ENCODE measurements at places on chromosomes 3 and 15.

GRCh38 chr15:50996641-50997040 is 88.2 kb downstream of the AP4E1 start:
- no peak for DNase-seq

GRCh38 chr3:8595695-8596115 is 48.9 kb downstream of the SSUH2 start:
- no peak for DNase-seq

DNA sequence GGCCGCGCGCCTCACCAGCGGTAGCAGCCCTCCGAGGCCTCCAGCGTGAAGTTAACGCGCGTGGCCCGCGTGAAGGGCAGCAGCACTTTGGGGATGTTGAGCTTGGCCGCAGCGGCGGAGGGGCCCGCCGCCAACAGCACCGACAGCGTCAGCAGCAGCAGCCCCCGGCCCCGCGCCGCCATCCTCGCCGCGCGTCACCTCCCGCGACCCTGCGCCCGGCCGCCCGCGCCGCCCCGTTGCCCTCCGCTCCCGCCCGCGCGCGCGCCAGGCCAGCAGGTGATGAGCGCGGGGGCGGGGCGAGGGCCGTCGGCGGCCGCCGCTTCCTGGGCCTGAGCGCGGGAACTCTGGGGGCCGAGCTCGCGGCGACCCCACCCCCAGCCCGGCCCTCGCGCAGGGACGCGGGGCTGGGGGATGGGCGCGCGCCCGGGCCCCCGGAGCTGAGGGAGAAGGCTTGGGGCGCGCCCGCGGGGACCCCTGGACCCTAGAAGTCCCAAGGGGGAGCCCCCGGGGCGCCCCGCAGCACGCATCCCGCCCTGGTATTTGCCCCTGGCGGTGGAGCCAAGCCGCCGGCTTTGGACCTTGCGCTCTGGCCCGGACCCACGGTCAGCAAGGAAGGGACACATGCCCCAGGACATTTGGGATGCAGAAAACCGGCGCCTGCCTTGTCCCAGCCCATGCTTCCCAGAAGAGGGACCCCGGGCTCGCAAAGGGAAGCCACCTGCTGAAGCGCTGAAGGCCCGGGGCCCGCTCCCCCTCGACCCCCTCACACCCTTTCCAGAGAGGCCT is at the start of gene NUP210:
Gene NUP210 (minus strand): TSS at position 278 of the 786 bp plus-strand sequence. CDS start 96 bp downstream, at position 182.
- DNase-seq = no peak

GRCh38 chr15:47548231-47548630 is 169.1 kb upstream of the SEMA6D start:
- no peak for DNase-seq

- no peak for DNase-seq
Measured at GRCh38 chr3:98322101-98322500, 31.6 kb upstream of the OR5K4 start.

DNA sequence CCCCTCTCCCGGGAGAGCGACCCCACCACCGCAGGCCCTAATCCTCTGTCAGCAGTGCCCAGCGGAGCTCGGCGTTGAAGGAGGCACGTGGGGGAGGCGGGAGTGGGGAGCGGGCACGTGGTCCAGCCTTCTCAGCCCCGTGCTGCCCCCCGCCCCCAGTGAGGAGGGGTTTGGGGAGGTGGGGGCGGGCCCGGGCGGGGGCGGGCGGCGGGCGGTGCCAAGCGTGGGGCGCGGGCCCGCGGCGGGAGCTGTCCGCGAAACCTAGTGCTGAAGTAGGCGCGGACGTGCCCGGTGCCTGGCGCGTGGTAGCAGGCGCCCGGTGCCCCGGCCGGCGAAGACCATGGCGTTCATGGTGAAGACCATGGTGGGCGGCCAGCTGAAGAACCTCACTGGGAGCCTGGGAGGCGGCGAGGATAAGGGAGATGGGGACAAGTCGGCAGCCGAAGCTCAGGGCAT is at the start of gene CPLX3:
Gene CPLX3 (plus strand): TSS at position 264 of the 456 bp plus-strand sequence. CDS start 77 bp downstream, at position 341.
- no peak for DNase-seq

DNA sequence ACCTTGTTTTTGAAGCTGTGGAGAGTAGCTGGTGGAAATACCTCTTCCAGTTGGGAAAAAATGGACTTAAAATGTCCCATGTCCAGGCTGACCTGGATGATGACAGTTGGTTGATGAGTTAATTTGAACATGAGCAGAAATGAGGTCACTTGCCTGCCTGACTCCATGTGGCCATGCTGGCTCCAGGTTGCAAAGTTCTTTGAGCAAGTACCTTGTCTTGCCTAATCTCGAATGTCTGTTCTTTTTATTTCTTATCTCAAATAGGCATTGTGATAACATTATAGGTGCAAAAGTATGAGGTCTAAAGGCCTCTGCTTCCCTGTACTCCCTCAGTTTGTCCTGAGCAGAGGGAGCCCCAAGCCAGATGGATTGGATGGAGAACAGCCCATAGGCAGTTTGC is 9.0 kb downstream of the MAPKBP1 start:
- no peak for DNase-seq

- DNase-seq = no peak
Measured at GRCh38 chr3:30847592-30847991, 46.9 kb downstream of the GADL1 start.

GRCh38 chr15:48221885-48222284 is 15.8 kb downstream of the SLC12A1 start:
- DNase-seq = no peak

DNA sequence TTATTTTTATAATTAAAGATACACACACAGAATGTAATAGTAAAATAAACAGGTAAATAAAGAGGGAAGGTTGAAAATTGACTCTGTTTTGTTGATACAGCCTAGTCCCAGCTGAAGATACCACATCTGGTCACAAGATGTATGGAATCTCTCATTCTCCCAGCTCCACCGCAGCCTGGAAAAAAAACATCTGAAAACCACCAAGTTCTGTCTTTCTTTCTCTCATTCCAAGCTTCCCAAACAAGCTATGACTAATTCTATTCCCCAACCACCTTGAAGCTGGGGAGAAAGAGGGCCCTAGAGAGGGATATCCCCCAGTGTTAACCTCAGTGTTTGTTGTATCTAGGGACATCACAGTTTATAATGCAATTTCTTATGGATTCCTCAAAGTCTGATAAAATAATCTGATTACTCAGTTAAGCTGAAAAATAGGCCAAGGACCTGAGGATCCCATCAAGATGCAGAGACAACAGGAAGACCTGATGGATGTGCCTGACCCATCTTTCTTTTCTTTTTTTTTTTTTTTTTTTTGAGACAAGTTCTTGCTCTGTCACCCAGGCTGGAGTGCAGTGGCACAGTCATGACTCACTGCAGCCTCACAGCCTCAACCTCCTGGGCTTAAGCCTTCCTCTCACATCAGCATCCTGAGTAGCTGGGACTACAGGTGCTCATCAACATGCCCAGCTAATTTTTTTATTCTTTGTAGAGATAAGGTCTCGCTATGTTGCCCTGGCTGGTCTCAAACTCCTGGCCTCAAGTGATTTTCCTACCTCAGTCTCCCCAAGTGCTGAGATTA is 38.1 kb downstream of the SRGAP3 start:
- no peak for DNase-seq

- DNase-seq = no peak
Measured at GRCh38 chr3:59526999-59527398, 477.2 kb upstream of the CFAP20DC start.

- DNase-seq = peak; percentile 100
Measured at GRCh38 chr3:120094776-120095225, 554 bp upstream of the GSK3B start.

DNA sequence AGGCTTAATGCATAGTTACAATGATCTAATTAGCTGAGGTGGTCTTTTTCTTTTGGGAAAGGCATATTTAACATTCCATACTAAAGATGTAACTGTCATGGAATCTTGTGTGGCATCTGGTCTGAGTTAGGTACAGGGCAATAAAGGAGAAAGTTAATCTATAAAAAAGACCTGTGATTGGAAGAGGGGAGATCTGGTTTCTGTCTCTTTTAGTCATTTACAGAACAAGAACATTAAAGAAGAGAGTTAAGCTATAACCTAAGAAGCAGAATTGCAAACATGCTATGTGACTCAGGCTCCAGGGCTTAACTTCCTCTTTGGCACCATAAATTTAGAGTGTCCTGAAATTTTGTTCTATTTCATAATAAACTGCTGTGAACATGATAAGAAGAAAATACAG is 47.2 kb upstream of the MME start:
- no peak for DNase-seq

- no peak for DNase-seq
Measured at GRCh38 chr15:91068966-91069365, 31.1 kb upstream of the SV2B start.

- DNase-seq = no peak
Measured at GRCh38 chr15:59812250-59812870, 123.2 kb upstream of the BNIP2 start.

- DNase-seq = no peak
Measured at GRCh38 chr15:73865904-73866303, 7.5 kb upstream of the TBC1D21 start.

DNA sequence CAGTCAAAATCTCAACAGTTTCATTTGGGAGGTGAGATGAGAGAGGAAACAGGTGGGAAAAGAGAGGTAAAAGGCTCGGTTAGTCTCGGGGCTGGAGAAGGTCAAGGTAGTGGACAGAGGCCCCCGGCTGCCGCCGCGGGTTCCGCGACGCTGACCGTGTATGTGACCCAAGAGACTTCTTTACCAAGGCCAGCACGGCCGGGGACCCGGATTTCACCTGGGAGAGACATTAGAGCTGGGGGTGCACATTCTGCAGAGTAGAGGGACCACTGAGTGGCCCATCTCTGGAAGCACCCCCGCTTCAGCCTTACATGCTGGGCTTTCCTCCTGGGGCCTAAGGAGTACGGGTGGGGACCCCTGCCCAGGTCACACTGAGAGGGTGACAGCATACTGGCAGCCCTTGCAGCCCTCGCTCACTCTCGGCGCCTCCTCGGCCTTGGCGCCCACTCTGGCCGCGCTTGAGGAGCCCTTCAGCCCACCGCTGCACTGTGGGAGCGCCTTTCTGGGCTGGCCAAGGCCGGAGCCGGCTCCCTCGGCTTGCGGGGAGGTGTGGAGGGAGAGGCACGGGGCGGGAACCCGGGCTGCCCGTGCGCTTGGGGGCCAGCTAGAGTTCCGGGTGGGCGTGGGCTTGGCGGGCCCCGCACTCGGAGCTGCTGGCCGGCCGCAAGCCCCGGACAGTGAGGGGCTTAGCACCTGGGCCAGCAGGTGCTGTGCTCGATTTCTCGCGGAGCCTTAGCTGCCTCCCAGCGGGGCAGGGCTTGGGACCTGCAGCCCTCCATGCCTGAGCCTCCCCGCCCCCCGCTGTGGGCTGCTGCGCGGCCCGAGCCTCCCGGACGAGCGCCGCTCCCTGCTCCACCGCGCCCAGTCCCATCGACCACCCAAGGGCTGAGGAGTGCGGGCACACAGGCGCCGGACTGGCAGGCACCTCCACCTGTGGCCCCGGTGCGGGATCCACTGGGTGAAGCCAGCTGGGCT is 41.3 kb upstream of the RPL32 start:
- DNase-seq = no peak

DNA sequence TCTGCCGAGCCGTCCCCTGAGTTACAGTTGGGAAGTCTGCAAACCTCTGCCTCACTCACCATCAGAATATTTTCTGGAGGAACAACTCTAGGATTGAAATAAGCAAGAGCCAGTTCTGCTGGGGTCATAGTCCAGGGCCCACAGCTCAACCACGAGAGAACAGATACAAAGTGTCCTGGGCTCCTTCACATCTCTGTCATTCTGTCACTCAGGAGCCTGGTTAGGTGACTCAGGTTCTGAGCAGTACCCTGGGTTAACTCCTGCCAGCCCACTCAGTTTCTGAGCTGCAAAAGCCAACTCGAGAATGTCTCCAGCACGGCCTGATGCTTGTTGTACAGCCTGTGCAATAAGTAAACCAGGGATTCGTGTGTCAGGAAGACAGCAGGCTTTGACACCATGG is 155.7 kb downstream of the SLCO3A1 start:
- DNase-seq = no peak
